ENCODE measurements at places on chromosomes 12 and 14.

GRCh38 chr14:105144666-105145380, 23.8 kb downstream of the JAG2 start:
- DNase-seq: no peak

DNA sequence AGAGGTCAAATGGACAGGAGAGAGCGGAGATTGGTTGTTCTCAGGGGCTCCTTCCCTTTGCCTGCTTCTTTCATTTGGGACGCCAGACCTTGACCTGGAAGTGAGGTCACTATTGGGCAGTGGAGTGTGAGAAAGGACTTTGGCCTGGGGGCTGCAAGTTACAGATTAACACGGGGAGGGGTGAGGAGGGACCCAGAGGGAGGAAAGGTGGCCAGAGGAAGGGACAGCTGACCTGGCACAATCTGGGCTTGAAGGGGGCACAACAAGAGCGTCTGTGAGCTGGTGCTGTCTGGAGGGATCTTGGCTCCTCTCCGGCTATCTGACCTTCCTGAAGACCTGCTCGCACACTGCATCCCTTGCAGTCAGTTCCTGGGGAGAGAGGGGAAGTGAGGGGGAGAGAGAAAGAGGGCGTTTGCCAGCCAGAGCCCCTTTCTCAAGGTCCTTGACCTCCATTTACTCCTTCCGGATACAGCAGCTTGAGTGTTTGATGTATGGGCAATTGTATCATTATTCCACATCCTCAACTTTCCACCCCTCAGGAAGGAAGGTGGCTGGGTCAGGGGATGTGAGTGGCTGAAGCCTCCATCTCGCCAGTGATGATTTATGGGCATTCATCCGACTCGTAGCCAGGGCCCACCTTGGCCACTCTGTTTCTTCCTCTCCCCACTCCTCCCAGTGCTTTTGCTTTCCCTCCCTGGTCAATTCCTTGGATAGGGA, 4.7 kb downstream of the RBP5 start:
- no peak for DNase-seq

- DNase-seq: no peak
These were observed 114.2 kb downstream of the C12orf75 start for GRCh38 chr12:105444653-105445102.

GRCh38 chr14:96424109-96424989, 32.4 kb downstream of the AK7 start:
- peak; percentile 22 for DNase-seq

DNA sequence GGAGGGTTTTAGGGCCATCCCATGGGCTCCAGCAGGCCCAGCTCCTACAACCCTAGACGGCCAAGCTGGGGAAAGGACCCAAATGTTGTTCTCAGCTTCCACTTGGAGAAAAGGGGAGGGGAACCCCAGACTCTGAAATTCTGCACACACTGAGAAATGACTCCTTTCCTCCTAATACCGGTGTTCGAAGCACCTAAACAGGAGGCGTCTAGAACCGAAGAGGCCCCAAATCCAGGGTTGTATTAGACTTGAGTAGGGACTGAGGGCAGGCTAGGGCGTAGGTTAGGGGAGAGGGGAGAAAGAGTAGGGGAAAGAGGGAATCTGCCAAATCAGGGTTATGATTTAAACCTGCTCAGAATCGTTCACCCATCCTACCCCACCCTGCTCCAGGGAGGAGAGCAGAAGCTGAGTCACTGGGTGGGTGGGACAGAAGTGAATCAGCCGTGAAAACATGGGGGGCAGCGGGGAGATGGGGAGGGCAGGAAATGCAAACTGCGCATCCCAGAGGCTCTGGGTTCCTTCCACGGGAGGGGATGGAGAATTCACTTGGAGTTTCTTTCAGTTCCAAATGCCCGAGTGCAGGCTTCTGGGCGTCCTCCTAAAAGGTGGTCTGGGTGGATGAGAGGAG, 1.0 kb downstream of the IGFBP6 start:
- no peak for DNase-seq

- no peak for DNase-seq
These were observed 1532.3 kb upstream of the TMEM132C start for GRCh38 chr12:126734710-126735109.

GRCh38 chr12:89414851-89415250, 62.5 kb upstream of the DUSP6 start:
- no peak for DNase-seq

GRCh38 chr12:99019798-99020197, 374.7 kb downstream of the APAF1 start:
- DNase-seq: no peak

- no peak for DNase-seq
These were observed 131.0 kb upstream of the NCOR2 start for GRCh38 chr12:124698211-124698997.

DNA sequence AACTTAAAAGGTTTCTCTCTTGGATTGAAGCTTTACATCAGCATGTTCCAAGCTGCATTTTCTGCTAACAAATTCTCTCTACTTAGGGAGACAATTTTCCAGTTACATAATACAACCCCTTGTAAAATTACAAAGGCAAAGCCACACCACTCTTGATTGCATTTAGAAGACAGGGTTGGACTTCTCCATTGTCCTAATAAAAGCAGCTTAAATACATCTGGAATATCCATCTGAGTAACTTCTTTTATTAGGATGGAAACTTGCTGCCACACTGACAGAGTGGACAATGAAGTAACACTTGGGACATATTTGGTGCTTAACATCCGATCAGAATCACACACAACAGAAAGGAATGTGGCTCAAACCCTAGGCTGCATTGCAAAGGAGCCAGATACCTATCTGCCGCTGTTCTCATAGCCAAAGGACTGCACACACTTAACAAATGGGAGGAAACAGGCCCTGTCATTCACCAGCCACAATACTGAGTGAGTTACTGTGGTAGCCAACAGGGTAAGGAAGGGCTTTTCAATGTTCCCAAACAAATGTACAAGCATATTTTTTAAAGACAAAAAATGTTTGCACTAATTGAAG, 157.2 kb downstream of the PAX9 start:
- DNase-seq: no peak

GRCh38 chr12:57552835-57553313, 3.0 kb downstream of the KIF5A start:
- DNase-seq: no peak

DNA sequence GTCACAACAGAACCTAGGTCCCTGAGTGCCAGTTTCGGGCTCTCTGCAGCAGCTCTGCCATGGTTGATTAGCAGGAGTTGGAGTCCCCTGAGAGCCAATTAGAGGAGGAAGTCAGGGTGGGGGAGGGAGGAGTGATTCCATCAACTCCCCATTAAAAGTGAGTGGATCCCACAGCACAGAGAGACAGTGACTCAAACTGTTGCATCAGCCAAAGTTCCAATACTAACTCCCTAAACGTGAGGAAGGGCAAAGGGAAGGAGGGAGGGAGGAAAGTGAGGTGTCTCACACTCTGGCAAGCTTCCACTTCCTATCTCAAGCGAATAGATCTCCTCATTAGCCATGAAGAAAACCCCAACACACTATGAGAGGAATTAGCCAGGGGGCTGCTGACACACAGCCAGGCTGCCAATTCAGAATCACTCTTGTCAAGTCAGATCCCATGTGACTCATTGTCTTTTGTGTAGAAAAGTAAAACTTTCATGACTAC, 23.6 kb downstream of the OR11H4 start:
- DNase-seq: no peak

DNA sequence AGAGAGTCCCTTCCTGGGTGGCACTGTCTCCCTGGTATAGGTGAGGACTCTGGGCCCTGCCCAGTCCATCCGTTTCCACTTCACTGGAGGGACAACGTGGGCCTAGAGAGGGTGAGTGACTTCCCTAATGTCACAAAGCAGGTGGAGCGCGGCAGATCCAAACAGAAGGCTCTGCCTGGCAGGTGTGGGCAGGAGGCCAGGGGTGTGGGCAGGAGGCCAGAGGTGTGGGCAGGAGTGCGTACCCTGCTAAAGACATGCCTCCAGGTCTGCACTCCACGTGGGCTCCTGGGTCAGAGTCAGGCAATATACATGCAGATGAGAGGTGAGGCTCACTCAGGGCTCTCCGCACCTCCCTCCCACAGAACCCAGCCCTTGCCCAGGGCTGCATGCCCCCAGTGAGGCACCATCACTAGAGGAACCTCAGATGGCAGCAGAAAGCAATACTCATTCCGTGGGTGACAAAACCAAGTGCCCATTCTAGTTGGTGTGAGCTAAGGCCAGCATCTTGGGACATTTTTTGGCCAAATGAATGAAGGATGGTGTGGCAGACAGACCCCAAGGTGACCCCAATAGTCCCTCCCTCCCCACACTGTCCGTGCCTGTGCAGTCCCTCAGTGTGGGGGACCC, 271.6 kb upstream of the RTL1 start:
- no peak for DNase-seq

DNA sequence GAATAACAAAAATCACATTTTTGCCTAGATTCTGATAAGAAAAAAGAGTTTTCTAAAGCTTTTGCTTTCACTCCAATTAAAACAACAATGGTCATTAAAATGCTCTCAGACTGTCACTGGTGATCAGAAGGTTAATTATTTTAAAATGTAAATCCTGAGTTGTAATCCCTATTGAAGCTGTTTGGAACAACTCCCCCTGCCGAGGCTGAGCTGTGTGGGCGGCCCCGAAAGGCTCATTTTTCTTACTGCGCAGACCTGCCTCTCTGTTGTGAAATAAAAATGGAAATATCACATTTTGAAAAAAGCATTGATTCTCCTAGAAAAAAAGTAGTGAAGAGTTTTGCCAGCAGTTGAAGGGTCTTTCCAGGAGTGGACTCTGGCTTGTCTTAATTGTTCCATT, 174.8 kb upstream of the CDKN3 start:
- DNase-seq: no peak

- no peak for DNase-seq
These were observed 83.3 kb upstream of the MED13L start for GRCh38 chr12:116360579-116361413.

GRCh38 chr12:11765421-11765816, 115.9 kb downstream of the ETV6 start:
- DNase-seq: no peak

DNA sequence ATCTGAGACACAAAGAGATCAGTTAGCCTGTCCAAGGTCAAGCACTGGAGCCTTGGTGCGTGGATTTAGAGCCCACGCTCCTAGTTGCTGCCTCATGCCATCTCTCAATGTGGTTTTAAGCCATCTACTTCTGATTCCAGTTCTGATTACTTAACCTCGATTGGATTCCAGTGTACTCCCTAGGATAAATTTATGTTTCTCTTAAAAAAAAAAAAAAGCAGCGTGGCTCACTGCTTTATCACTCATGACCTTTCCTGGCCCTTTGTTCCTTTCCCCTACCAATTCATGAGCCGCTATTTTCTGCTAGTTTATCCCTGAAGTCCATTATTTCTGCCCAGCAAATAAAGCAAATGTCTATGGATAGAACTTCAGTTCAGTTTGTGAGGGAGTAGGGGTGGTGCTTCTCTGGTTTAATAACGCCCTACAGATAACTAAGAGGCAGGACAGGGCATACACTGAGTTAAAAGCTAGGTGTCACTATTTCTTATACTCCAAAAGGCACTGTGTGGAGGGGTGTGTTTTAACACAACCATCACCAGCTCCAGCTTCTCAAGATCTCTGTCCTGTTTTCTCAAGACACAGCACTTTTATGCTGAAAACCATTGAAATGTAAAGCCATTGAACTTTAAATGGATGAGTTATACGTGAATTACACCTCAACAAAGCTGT, 9.8 kb upstream of the PARP11 start:
- DNase-seq: no peak

- DNase-seq: no peak
These were observed 22.7 kb downstream of the GPR19 start for GRCh38 chr12:12673296-12673695.

- DNase-seq: no peak
These were observed 254.0 kb upstream of the SRRM4 start for GRCh38 chr12:118727196-118727978.

DNA sequence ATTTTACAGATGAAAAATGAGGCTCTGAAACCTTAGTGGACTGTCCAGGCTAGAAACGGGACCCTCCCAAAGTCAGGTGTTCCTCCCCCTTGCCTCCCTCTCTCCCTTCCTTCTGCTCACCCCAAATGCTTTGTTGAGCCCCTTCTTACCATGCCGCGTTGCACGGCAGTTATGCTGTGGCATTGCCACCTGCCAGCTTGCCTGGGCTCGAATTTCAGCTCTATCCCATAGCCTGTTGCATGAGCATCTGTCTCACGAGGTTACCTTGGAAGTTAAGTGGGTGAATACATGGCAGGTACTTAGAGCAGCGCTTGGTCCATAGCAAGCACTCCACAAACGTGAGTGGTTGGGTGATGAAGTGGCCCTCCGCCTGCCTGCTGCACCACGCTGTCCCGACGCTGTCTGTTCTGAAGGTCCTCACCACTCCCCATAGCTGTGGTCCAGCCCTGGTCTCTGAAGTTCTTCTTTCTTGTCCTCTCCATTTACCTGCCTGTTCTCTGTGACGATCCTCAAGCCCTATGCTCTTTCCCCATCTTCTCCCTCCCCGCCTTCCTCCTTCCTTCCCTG, 269.9 kb downstream of the CACNA1C start:
- DNase-seq: no peak

- no peak for DNase-seq
These were observed 27.9 kb downstream of the MOAP1 start for GRCh38 chr14:93156693-93157369.

GRCh38 chr12:94287245-94287628, 138.9 kb downstream of the PLXNC1 start:
- DNase-seq: no peak

- no peak for DNase-seq
These were observed 19.9 kb downstream of the TMEM233 start for GRCh38 chr12:119613319-119613936.

DNA sequence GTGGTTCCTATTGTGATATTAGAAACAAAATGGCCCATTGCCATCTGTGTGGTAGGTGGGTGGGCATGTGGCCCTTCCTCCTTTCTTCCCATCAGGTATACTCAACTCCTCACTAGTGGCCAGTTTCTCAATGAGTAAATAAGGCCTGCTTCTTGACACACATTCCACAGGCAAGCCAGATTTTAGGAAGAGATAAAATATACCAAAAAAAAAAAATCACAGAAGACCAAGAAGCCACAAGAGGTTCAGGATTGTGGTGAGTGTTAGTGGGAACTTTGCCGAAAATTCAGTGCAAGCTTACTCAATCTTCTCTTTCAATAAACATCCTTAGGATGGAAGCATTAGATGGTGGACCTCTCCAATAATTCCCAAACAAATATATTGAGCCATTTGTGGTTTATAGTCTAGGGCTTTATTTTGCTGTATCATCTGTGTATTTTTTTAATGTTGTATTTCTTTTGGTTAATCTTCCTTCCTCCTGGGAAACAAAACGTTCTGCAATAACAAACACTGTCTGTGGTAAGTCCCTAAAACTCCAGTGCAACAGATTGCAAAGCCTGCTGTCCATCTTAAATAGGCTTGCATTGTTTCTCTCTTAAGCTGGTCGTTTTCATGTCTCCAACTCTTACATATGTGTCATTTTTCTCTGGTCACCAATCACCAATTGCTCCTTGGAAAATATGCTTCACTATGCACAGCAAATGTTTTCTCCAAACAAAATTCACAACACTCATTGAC, 289.9 kb upstream of the KITLG start:
- no peak for DNase-seq

- no peak for DNase-seq
These were observed 11.5 kb downstream of the PSMB5 start for GRCh38 chr14:23023022-23023794.
